ENCODE measurements at places on chromosomes 4 and X.

GRCh38 chr4:172497321-172497720 lies 671.3 kb upstream of the GALNT7 start:
- no peak for DNase-seq

- DNase-seq: no peak
Measured at GRCh38 chr4:42344749-42345148, 52.5 kb upstream of the SHISA3 start.

DNA sequence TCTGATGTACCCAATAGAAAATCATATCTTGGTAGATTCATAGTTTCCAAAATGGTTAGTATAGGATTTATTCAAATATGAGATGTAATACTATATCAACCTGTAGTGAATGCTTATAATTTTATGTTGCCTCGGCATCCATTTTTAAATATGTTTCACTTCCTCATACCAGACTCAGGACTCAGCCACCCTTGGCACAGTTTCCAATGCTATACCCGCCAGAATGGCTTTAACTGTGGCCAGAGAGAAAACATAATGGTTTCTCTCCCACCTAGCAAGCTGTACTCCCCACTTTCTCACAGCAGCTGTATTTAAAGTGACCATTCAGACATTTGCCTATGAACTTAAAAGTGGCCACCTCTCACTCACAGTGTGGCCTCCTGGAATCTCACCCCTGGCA lies 466.6 kb upstream of the PABPC4L start:
- DNase-seq: no peak

DNA sequence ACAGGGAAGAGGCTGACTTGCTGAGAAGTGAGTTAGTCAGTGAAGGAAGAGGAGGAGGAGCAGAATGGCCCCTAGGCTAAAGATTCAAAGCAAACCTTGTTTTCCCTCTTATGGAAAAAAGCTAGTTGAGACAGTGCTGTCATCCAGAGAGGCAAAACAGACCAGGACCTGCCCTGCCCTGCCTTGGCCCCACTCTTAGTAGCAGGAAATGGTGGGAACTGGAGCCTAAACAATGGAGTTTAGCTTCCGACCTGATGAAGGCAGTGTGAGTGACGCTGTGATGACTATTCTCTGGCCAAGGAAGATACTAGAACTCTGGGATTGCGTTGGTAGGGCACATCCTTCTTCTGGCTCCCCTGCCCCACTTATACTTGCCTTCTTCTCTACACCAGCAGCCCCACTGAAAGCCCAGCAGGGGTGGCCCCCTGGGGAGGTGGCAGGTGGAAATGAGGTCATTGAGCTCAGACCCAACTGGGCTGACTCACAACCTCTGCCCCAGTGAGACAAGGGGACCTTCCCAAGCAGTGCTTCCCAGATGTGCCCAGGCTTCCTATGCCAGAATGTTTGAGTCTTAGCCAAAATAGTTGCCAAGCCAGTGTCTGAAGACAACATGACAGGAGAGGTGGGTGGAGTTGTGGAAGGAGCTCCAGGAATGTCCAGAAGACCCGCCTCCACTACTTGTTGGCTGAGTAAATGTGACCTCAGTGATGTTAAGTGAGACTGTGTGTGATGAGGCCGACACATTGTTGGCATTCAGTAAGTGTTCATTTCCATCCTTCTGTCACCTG lies 38.8 kb downstream of the MSN start:
- no peak for DNase-seq

- DNase-seq: no peak
Measured at GRCh38 chrX:110759785-110760184, 35.8 kb downstream of the CHRDL1 start.

DNA sequence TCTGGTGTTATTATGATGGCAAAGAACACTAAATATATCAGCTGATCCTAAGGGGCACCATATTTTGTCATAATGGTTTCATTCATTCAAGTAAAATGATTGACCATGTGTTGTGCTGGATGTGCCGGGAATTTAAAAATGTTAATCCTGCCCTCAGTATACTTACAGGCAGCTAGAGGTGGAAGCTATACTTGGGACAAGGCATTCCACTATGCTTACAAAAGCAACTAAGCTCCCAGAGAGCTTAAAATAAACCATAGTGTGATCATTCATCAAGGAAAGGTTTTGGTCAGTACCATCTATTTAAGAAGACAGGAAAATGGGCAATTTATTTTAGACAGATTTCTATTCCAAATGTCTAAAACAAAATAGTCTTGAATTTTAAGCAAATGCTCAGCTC lies 46.4 kb downstream of the NR3C2 start:
- DNase-seq: no peak

DNA sequence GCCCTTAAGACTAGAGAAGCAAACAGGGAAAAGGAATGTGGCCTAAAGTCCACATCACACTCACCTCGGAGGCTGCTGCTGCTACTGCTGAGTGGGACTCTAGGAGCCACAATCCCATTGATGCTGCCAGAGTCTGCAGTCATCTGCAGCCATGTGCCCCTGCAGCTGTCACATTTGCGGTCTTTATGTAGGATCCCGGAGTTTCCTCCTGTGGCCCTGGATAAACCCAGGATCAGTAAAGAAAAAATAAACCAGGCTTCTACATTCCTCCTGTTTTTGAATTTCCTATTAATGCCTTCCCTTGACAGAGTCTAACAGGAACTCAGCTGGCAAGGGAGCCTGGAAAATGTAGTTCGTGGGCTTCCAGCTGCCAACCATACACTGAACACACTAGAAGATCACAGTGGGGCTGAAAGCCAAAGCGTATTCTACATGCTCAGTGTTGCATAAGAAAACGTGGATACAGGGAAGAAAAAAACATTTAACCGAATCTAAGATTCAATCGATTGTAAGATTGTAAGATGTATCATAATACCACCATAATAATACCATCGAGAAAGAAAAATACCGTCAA lies 10.3 kb upstream of the PHEX start:
- DNase-seq: no peak

DNA sequence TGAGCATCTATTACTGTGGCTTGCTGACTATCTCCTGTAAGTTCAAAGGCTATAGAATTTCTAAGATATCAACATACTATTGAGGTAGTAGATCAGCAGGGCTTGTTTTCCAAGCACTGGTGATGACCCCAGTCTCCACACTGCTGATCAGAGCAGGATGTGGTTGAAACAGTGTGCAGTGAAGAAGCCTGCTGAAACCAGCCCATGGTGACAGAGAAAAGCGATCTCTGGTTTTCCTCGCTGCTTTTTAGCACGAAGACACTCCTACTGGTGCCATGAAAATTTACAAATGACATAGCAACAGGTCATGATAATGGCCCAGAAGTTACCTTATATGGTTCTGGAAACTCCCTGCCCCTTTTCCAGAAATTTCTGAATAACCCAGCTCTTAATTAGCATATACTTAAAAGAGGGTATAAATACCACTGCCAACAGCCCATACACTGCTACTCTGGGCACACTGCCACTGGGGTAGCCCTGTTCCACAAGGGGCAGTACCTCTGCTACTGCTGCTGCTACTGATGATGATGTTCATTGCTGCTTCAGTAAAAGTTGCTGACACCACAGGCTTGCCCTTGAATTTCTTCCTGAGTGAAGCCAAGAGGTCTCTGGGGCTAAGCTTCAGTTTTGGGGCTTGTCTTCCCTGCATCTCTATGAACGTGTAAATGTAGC lies 1689.5 kb upstream of the PCDH10 start:
- DNase-seq: no peak

DNA sequence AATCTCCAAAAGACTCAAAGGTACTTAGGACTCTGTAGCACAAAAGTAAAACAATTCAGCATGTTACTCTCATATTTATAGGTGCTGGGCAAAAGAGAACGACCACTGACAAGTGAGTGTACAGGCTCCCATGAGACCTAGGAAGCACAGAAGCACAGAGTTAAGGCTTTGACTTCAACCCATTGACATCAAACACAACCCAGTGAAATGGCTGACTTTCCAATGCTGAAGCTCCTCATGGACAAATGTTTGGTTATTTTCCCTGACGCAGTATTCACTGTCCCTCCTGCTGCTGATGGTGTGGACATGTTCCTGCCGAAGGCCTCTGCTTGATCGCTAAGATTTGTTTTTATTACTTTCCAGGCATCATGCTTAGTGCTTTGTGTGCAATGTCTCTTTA lies 148.7 kb downstream of the TSPAN5 start:
- DNase-seq: no peak

- DNase-seq: no peak
Measured at GRCh38 chr4:155592179-155592937, 74.3 kb upstream of the GUCY1A1 start.

- DNase-seq: no peak
Measured at GRCh38 chr4:19380600-19380999, 871.1 kb upstream of the SLIT2 start.

GRCh38 chrX:16997313-16997712 lies 50.9 kb downstream of the REPS2 start:
- DNase-seq: no peak

DNA sequence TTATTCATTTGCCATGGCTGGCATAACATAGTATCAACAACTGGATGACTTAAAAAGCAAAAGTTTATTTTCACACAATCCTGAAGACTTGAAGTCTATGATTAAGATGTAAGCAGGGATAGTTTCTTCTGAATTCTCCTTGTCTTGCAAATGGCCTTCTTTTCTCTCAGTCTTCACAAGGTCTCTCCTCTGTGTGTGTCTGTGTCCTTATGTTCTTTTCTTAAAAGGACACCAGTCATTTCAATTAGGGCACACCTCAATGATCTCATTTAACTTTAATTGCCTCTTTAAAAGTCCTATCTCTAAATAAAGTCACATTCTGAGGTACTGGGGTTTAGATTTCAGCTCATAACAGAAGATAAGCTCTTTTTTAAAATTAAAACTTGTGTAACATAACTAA lies 399.7 kb downstream of the PABPC4L start:
- DNase-seq: no peak

- no peak for DNase-seq
Measured at GRCh38 chrX:12721042-12721441, 70.2 kb upstream of the PRPS2 start.

DNA sequence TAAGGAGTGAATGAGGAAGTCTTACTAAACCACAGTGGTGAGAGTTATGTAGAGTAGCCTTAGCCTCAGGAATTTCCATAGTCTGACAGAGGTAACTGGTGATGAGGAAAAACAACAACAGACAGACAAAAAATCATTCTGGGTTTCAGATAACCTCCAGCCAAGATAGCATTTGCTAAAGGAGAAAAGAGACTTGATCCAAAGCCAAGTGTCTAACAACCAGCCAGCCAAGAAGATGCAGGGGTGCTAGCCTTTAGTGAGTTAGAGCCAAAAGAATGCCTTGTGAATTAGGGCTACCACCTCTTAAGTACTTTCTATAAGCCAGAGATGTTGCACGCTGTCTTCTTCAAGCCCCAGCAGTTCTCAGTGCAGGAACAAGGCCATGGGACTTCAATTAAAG lies 478.0 kb upstream of the CPEB2 start:
- DNase-seq: no peak

- DNase-seq: no peak
Measured at GRCh38 chr4:20101831-20102230, 149.9 kb upstream of the SLIT2 start.

DNA sequence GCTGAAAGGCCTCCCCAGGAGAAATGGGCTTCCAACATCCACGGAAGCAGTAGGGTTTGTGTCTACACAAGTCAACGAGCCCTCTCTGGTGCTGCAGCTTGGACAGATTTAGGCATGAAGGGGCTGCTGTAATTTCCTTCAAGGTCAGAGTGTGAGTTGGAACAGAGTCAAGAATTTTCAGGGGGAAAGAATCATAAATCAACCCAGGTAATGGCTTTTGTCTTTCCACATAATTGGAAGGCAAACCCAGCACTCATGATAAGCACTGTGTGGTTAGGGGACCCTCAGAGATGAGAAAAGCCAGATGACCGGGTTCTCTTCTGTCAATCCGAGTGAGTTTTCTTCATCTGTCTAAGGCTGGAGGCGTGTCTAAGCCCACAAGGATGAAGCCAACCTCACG lies 78.6 kb upstream of the MXRA5 start:
- DNase-seq: no peak

- DNase-seq: no peak
Measured at GRCh38 chr4:98631506-98631905, 26.9 kb downstream of the TSPAN5 start.

DNA sequence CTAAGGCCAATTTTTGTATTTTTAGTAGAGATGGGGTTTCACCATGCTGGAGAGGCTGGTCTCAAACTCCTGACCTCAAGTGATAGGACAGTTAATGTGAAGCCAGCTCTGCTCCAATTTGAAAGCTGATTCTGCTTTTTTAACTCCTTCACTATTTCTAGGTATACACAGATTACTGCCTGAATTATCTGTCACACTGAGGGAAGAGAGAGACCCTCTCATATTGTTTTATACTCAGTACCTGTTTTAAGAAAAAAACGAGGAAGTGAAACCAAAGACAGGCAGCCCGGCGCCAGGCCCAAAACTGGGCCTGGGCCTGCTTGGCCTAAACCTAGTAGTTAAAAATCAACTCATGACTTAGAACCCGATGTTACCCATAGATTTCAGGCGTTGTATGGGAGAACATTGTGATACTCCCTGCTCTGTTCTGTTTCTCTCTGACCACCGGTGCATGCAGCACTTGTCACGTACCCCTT lies 1601.5 kb upstream of the PCDH10 start:
- DNase-seq: no peak

GRCh38 chr4:184143770-184144564 lies 73.7 kb downstream of the ENPP6 start:
- no peak for DNase-seq

- DNase-seq: no peak
Measured at GRCh38 chrX:109863811-109864210, 130.8 kb upstream of the ACSL4 start.

DNA sequence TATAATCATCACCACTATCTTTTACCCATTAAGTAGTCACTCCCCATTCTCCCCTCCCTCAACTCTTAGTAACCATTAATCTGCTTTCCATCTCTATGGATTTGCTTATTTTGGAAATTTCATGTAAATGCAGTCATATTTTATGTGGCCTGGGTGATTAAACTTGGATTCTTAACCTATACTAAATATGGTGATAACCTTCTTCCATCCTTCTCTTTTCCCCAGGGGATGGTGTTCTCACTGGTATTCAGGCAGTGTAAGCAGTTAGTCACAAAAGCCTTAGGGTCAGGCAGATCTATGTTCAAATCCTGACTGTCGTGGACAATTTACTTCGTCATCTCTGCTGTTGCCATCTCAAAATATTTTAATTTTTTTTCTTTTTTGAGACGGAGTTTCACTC lies 29.6 kb downstream of the RAB40AL start:
- DNase-seq: no peak

- no peak for DNase-seq
Measured at GRCh38 chr4:106898621-106899230, 137.4 kb downstream of the DKK2 start.

GRCh38 chr4:56659946-56660345 lies 21.1 kb downstream of the HOPX start:
- no peak for DNase-seq

GRCh38 chr4:138307319-138307718 lies 65.2 kb upstream of the SLC7A11 start:
- no peak for DNase-seq

- DNase-seq: no peak
Measured at GRCh38 chr4:103429283-103429682, 231.1 kb upstream of the CENPE start.
